ENCODE measurements at places on chromosomes 2 and 18.
A peak's percentile ranks its signal among the peaks of the same experiment; 100 is the strongest.

GRCh38 chr18:34592961-34593382 lies 117.1 kb upstream of the DTNA start:
- peak; percentile 75 for DNase-seq

DNA sequence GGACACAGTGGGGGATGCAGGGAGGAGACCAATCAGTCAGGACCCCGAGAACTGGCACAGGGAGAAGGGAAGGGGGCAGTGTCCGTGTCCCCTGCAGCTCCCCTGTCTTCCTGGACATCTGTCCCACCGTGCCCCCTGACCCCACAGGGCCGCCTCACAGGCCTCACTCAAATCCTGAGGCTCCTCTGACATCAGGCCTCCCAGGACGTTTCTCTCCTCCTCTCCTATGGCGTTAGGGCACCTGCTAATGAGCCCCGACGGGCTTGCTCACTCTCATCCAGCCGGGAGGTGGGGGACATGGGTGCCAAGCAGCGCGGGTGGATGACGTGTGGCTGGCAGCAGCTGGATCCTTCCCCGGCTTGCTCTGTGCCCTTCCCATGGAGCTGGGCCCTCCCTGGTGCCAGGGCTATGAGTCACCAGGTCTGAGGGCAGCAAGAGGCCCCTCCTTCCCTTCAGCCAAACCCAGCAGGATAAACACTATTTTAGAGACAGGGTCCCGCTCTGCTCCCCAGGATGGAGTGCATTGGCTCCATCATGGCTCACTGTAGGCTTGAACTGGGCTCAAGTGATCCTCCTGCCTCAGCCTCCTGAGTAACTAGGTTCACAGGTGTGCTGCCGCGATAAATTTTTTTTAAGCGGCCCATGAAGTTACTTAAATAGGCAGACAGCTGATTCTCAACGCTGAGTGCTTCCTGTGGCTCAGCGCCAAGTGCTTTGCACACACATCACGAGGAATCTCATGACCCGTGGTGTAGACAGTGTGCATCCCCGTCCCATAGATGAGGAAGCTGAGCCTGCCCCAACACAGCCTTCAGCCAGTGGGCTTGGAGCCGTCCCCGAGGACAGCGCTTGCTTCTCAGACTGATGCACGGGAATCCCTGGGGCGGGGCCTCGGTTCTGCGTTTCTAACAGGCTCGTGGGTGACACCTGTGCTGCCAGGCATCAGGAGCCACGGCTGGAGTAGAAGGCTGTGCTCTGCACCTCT lies 64.5 kb upstream of the HDAC4 start:
- DNase-seq: peak; percentile 10

DNA sequence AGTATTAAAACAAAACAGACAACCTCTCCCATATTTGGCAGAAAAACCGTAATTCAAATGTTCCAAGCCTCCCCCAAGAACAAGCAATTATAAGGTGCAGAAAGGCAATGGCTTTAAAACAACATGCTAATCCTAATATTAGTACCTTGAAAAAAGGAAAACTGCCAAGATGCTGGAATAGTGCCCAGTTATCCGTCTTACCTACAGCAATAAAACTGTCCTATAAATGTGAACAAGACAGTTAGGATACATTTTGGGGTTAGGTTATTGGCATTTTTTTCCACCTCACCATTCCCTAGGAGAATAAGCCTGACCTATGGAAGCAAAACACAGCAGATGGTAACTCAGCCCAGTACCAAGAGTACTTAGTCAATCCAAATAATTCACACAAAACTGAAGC lies 83.2 kb downstream of the TCF4 start:
- no peak for DNase-seq

DNA sequence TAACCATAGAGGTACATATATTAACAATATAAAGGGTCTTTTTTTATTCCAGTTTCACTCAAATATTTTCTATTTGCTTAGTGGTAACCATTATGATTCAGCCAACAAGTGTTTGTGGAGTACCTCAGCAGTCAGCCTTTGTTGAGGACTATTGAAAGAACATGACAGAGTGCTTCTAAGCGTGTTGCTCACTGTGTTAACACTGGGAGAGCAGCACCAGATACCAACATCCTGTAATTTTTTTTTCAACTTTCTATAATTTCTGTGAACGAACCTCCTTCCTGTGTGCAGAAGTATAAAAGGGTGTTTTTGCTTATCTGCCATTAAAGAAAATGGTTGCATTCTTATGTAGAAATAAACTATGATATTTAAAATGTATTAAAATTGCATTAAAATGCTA lies 239.0 kb downstream of the PHLPP1 start:
- peak; percentile 84 for DNase-seq

DNA sequence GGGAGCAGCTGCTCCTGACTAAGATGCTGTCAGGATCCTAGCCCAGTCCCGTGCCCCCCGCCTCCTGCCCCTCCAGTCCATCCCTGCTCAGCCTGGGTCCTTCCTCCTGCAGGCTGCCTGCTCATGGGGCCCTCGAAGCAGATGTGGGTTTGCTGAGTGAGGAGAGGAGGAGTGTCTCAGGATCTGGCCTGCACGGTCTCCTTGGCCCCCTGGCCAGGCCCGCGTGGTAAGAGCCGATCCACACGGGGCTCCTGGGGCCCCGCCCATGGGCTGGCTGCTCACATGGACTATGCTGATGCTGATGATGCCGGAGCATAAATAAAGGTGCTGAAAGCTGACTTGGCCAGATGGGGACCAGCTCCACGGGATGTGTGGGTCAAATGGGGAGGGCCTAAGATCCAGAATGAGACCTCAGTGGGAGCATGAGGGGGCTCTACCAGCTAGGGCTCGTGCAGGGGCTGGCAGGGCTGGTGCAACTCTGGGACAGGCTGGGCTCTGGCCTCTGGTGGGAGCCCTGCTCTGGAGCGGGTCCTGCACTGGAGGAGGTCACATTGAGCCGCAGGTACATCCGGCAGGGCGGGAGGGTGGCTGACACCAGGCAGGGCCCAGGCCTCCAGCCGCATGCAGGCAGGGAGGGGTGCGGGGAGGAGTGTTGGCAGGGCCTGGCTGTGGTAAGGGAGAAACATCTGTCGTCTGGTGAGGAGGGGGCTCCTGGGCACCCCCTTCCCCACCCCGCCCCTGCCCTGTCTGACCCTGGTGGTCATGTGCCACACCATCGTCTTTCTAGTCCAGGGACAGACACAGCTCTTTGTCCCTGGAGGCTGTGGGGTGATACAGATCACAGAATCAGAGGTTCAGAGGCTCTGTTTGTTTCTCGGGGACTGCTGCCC lies 275.3 kb upstream of the HDAC4 start:
- no peak for DNase-seq

GRCh38 chr18:68340606-68341005 lies 374.3 kb downstream of the TMX3 start:
- DNase-seq: no peak

- peak; percentile 74 for DNase-seq
Observed at GRCh38 chr2:36404318-36404717, 48.7 kb downstream of the CRIM1 start.

- no peak for DNase-seq
Observed at GRCh38 chr18:79877163-79878091, 74.0 kb downstream of the SLC66A2 start.

DNA sequence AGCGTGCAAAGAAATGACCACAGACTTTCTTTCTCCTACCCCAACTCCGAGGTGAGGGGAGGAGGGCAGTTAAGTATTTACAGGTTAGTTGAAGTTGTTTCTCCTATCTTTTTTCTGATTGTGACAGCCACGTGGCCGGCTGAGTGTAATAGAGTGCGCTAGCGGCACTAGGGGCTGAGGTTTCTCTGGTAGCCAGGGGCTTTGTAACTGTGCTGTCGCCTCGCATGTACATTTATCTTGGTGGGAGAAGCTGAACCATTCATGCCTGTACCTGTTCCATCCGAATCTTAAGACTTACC lies 214.1 kb upstream of the STON1 start:
- DNase-seq: peak; percentile 31

GRCh38 chr18:34281290-34281689 lies 56.6 kb upstream of the NOL4 start:
- no peak for DNase-seq

- DNase-seq: no peak
Observed at GRCh38 chr2:16019060-16019480, 78.7 kb downstream of the MYCN start.

DNA sequence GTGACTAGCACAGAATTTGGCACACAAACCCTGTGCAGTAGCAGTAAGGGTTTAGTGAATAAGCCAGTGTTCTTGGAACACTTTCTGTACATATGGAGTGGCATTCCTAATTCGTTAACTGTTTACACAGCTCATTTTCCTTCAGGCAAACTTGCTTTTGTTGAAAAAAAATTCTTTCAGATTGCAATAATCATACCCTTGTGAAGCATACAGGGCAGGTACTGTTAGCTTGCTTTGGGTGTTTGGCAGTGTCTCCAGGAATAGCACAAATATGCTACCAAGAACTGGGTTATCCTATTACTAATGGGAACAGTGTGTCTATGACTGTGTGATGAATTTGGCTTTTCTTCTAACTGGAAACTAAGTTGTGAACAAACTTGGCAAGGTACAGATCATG lies 33.4 kb downstream of the UGP2 start:
- DNase-seq: peak; percentile 58

- DNase-seq: no peak
Observed at GRCh38 chr18:6328621-6329010, 86.1 kb downstream of the L3MBTL4 start.

- DNase-seq: peak; percentile 38
Observed at GRCh38 chr18:45589356-45590035, 25.8 kb upstream of the SLC14A2 start.

- no peak for DNase-seq
Observed at GRCh38 chr2:104787298-104788065, 66.4 kb upstream of the POU3F3 start.

DNA sequence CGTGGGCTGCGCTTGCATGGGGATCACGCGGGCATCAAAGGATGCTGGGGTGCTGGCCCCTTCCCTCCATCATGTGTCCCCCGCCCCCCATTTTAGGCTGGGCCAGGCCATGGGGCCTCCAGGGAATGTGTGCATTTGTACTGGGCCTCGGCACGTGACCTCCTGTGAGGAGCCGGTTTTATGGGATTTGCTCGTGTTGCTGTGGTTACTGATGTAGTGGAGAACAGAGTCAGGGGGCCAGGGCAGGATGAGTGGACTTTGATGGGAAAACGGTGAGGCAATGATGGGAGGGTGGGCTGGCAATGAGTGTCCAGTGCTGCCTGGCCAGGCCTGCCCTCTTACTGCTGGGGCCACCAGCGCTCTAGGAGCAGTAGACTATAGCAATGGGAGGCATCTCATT lies 257.7 kb downstream of the LOXHD1 start:
- no peak for DNase-seq

- DNase-seq: no peak
Observed at GRCh38 chr2:232882085-232882484, 12.0 kb downstream of the SNORC start.

- DNase-seq: no peak
Observed at GRCh38 chr2:42028571-42029148, 19.2 kb upstream of the PKDCC start.

- no peak for DNase-seq
Observed at GRCh38 chr18:261398-262073, 6.3 kb downstream of the THOC1 start.

DNA sequence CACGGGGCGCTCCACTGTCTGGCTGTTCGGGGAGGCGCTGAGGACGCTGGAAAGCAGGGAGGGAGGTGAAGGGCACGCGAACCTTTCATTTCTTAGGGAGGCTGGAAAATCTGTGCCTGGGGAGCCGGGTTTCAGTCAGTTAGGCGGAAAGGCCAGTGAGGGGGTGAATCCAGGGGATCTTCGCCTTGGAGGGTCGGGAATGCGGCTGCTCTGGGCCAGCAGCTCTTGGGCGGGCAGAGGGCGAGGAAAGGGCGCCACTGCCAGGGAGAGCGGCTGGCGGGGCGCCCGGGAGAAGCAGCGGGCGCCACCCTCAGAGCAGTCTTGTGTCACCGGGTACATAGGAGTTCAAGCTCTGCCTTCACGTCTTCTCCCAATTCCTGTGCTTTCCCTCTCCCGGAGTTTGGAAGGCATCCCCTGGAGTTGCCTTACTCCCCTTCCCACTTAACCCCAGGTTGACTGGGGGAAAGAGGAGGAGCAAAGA lies 1.4 kb downstream of the CCDC85A start:
- DNase-seq: no peak

GRCh38 chr2:3636586-3637310 lies 21.3 kb upstream of the ALLC start:
- DNase-seq: no peak

GRCh38 chr18:63617049-63617914 lies 26.8 kb downstream of the SERPINB4 start:
- DNase-seq: no peak

DNA sequence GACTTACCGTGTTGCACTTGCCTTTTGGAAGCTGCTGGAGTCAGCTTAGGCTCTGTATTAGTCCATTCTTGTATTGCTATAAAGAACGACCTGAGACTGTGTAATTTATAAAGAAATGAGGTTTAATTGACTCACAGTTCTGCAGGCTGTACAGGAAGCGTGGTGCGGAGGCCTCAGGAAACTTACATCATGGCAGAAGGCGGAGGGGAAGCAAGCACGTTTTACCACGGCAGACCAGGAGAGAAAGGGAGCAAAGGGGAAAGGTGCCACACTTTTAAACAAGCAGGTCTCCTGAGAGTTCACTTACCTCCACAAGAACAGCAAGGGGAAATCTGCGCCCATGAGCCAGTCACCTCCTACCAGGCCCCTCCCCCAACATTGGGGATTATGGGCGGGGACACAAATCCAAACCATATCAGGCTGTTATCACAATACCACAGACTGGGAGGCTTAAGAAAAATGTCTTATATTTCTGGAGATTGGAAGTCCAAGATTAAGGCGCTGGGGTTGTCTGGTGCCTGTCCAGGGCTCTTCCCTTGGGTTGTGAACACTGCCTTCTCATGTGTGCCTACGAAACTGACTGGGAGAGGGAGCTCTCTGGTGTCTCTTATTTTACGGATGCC lies 3.6 kb upstream of the D2HGDH start:
- DNase-seq: no peak

GRCh38 chr2:205681401-205682238 lies 681 bp upstream of the NRP2 start:
- DNase-seq: no peak

GRCh38 chr2:169714699-169715098 lies 18.9 kb upstream of the KLHL23 start:
- DNase-seq: no peak

GRCh38 chr18:74982946-74983635 lies 225.8 kb downstream of the PTGR3 start:
- no peak for DNase-seq

- no peak for DNase-seq
Observed at GRCh38 chr18:46055838-46056230, 16.2 kb downstream of the PSTPIP2 start.

DNA sequence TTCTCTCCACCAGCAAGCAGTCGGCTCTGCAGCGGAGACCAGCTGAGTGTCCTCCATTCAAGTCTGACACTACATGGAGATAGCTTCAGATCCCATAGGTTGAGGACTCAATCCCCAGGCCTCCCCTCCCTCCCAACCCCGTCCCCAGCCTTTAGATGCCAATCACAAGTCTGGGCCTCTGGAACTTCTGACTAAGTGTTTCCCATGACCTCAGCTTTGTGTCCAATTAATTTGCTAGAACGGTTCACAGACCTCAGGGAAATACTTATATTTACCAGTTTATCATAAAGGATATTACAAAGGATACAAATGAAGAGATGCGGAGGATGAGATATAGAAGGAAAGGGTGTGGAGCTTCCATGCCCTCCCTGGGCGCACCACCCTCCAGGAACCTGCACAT lies 77.4 kb downstream of the MERTK start:
- peak; percentile 33 for DNase-seq

All from bronchial epithelial cell (primary cell).